Naive thymus-derived CD8-positive, alpha-beta T cell (primary cell): ENCODE measurements at places on chromosomes 6 and 20.

DNA sequence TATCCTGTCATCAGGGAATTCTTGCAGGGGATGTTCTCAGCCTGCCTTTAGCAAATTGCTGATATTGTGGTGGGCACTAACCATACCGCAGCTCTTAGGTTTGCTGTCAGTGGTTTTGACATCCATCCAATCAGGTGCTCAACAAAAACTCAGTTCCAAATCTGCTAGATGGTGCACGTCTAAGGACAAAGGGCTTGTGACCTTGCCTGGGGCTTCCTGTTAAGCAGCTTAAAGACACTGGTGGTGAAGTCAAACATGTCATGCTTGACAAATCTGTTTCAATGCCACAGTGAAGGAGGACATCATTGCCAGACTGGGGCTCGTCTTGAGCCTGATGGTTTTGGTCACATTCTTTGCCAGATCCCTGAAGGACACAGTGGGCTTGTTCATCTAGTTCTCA, 179.8 kb upstream of the NOX3 start:
- no peak for DNase-seq

DNA sequence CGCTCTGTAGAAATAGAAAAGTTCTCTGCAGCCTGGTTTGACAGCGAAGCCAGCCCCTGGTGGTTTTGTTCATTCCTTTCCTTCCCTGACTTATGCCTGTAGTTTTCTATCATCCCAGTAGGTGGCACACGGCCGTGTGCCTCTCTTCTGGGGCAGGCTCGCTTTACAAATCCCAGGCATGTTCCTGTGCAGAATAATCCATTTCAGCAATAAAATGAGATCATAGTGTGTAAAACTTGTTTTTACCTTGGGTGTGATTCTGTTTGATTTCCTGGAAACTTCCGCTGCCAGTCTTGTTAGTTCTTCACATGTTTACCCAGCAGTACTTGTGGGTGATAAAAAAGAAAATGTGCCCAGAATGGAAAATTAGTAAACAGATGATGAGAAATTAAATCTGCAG, 7.4 kb upstream of the INSM1 start:
- DNase-seq = no peak

GRCh38 chr6:143575901-143576426, 64.4 kb upstream of the FUCA2 start:
- DNase-seq = no peak

- no peak for DNase-seq
Measured at GRCh38 chr6:135531954-135532490, 34.5 kb upstream of the AHI1 start.

DNA sequence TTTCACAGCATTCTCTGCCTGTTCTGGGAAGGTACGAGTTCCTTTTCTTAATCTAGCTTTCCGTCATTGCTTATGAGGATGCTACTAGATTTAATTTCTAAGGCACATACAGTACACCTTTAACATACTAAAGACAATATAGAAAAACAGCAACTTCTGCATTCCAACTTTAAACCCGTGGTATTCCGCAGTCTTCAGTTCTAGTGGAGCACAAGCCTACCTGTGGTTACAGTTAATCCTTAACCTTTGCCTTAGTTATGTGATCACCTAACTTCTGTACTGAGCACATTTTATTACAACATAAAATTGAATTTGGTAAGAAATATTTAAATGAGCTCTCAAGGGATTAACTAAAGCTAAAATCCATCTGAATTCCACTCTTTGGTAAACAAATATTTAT, 289.5 kb downstream of the BTBD9 start:
- DNase-seq = no peak

GRCh38 chr6:97947841-97948240, 664.8 kb upstream of the MMS22L start:
- no peak for DNase-seq

DNA sequence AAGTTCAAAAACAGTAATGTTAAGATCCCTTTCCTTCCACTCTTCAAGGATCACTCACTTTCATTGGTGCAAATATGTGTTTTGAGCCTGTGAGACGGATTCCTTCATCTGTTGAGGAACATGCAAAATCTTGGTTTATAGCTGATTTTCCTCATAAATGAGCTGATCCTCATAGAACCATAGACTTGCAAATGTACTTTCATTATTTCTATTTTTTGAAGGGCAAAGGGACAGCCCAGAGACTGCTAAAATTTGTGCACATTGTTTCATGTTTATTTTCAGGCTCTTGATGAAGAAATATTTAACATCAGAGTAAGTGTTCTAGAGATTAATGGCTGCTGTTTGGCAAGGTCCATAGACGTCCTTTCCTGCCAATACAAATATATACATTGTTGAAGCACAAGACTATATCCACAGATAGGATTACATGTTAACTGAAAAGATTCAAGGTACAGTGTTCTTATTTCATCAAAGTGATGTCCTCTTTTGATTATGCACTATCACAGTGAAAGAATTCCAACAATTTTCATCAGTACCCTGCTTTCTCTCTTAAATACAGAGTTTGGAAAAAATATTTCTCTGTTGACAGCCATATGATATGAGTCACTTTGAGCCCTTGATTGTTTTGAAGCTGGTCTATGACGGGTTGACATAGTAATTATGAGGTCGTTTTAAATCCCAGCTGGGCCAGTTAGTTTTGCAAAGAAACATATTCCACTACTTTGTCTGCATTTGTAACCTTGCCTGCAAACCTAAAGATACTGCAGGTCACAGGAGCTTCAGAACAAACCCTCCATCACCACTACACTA, 95.7 kb downstream of the FILIP1 start:
- DNase-seq = no peak

DNA sequence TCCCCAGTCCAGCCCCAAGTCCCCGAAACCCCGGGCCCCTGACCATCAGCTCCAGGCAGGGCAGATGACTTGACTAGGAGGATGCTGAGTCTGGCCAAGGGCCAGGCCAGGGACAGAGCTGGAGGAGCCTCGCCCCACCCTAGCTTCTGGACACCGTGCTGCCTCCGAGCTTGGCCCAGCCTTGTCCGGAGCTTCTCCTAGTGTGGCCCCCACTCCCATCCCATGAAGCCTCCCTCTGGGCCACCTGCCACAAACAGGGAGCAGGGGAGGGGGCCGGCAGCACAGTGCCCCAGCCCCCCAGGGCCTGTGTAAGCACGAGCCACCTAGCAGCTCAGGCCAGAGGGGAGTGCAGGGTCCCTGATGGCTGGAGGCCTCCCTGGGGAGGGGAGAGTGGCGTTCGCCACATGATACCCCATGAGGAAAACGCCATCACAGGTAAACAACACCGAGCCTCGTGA, 5.3 kb downstream of the EEF1A2 start:
- no peak for DNase-seq

- DNase-seq = no peak
Measured at GRCh38 chr20:61562897-61563504, 310.9 kb downstream of the CDH4 start.

DNA sequence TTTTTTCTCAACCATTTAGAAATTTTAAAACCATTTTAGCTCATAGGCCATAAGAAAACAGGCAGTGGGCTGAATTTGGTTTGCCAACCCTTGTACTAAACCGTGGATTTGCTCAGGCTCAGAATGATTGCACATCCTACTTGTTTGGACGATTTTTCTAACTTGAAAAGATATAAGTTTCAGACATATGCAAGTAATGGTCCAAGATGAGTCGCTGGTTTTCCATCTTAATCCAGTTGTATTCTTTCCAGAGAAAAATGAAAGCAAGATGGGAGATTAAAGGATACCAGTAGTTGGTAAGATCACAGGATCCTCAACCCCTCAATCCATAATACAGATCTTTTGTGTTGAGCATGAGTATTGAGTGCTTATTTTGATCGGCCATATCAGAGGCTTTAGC, 250.9 kb downstream of the TINAG start:
- no peak for DNase-seq

DNA sequence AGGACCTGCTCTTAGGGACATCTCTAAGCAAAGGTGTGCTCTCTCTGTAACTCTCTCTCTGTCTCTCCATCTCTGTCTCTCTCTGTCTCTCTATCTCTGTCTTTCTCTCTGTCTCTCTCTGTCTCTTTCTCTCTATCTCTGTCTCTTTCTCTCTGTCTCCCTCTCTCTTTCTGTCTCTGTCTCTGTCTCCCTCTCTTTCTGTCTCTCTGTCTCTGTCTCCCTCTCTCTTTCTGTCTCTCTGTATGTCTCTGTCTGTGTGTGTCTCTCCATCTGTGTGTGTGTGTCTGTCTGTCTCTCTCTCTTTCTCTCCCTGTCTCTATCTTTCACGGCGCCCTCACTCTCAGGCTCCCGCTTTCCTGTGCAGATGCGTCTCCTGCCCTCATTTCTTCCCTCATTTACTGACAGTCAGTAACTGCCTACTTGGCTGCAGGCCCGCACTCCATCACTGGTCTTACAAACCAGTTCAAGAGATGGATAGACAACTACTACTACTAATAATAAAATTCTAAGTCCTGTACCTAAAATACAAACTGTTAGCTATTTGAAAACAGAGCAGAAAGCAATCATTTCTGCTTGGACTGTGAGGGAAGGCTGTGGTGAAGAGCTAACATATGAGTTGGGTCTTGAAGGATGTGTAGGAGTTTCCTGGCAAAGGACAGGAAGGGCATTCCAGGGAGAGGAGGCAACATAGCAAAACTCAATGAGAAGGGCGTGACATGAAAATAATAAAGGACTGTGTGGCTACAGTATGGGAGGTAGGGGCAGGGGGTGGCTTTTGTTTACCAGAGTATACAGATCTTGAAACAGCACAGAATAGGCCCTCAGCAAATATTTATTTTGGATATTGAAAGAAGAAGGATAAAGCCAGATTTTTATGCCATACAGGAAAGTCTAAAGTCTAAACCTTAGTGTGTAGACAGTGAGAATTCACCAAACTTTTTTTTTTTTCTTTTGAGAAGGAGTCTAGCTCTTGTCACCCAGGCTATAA, 67.8 kb upstream of the TAB2 start:
- DNase-seq = no peak

- DNase-seq = no peak
Measured at GRCh38 chr20:47747669-47748031, 37.6 kb downstream of the SULF2 start.

DNA sequence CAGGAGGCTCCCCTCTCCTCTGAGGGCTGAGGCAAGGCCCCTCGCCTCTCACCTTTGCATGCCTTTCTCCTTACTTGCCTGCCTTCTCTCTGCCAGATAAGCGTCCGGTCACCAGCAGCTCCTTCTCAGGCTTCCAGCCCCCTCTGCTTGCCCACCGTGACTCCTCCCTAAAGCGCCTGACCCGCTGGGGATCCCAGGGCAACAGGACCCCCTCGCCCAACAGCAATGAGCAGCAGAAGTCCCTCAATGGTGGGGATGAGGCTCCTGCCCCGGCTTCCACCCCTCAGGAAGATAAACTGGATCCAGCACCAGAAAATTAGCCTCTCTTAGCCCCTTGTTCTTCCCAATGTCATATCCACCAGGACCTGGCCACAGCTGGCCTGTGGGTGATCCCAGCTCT, 21.3 kb upstream of the PPARD start:
- no peak for DNase-seq

- DNase-seq = no peak
Measured at GRCh38 chr6:53492860-53493634, 51.9 kb downstream of the GCLC start.

DNA sequence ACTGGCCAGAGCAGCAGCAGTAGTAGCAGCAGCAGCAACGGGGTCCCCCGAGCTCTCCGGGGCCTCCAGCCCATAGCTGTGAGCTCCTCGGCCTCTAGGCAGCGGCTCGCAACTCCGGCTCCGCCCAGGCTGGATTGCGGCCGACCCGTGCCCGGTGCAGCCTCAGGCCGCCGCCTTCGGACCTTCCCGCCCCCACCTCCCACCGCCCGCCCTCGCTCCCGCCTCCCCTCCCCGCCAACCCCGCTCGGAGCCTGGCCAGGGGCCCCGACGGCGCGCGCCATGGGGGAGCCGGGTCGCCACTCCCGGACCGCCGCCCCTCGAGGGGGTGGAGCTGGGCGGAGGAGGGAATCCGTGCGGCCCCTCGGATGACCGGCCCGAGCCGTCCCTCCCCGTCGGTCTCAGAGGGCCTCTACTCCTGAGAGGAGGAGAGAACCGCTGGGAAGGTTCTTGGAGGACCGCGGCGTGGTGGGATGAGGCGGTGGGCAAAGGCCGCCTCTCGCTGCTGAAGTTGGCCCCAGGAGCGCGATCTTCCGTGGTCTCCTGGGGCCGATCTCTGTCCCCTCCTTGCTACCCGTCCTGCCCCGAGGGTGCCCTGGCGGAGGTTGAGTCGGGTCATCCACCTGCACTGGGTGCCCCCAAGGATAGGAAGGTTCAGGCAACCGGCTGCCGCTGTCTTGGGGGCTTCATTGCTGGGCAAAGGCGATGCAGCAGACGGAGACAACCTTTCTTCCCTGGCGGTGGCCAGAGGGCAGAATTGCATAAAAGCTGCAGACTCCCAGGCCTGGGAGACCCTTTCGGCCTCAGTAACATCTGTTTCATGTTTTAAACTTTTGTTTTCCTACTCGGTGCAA, at the start of gene ADAM33:
ADAM33 (minus strand) TSS at position 80 of the 851 bp plus-strand sequence; CDS start at position 74, 6 bp downstream.
- no peak for DNase-seq

DNA sequence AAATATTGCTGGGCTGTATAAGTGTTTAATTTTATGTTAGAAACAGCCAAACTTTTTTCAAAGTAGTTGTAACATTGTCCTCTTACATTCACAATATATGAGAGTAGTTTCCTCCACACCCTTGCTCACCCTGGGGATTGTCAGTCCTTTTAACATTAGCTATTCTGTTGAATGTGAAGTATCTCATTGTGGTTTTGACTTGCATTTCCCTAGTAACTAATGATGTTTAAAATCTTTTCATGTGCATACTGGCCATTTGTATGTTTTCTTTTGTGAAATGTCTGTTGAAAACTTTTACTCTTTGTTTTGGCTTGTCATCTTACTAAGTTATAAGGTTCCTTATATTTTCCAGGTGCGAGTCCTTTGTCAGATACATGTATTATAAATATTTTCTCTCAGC, 32.9 kb downstream of the TRIM38 start:
- DNase-seq = no peak

- no peak for DNase-seq
Measured at GRCh38 chr6:34115403-34115795, 30.5 kb downstream of the GRM4 start.

GRCh38 chr20:4332121-4332860, 316.9 kb upstream of the RNF24 start:
- DNase-seq = no peak

DNA sequence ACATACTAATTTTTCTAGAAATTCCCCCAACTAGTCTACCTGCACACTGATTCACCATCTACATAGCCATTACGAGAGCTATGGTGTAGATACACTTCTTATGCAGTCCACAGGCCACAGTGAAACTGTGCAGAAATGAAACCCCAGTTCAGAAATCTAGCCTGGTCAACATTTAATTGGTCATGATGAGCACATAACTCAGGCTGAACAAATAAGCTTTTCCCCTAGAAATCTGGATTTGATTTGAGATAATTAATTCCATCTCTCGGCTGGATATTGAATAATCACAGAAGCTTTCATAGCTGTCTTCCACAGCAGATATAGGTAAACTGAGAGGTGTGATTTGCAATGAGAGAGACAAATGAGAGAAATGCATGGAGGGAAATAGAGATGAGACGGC, 22.6 kb upstream of the TINAG start:
- DNase-seq = no peak

GRCh38 chr6:132675749-132676148, 16.8 kb upstream of the TAAR1 start:
- DNase-seq = no peak

GRCh38 chr6:108945681-108946159, 97.5 kb downstream of the ARMC2 start:
- DNase-seq = no peak

- DNase-seq = no peak
Measured at GRCh38 chr20:2248837-2249236, 47.0 kb upstream of the TGM3 start.
